Upper lobe of right lung (tissue), 1 donor: ENCODE measurements at places on chromosomes 16 and 17. TPM values are rescaled to one million over a fixed set of nuclear protein-coding genes. Genes with fewer than 3 reads are reported as not detected.

DNA sequence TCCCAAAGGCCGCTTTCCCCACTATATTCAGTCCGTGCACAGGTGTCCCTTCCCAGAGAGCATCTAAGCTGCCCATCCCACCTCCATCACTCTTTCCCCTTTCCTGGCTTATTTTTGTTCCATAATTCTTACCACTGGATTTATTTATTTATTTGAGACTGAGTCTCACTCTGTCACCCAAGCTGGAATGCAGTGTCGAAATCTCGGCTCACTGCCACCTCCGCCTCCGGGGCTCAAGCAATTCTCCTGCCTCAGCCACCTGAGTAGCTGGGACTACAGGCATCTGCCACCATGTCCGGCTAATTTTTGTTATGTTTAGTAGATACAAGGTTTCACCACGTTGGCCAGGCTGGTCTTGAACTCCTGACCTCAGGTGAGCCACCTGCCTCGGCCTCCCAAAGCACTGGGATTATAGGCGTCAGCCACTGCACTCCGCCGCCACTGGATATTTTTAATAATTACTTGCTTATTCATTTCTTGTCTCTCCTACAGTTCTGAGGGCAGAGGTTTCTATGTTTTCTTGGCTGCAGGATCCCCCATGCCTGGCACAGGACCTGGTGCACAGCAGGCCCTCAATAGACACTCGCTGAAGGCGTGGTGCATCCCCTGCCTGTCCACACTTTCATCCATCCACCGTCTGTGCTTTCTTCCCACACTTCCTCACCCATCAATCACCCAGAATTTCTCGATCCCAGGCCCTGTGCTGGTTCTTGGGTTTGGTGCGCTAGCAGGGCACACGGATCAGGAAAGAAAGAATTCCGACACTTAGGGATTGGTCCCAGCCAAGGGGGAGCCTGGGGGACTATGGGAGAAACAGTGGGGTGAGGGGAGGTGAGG, 9.9 kb upstream of the ADGRG1 start:
- no peaks in the 10 kb centered on the region for H3K27me3 ChIP-seq
- peaks cover 3% of the 10 kb centered on the region for H3K4me1 ChIP-seq
- peak; percentile 85 for DNase-seq

DNA sequence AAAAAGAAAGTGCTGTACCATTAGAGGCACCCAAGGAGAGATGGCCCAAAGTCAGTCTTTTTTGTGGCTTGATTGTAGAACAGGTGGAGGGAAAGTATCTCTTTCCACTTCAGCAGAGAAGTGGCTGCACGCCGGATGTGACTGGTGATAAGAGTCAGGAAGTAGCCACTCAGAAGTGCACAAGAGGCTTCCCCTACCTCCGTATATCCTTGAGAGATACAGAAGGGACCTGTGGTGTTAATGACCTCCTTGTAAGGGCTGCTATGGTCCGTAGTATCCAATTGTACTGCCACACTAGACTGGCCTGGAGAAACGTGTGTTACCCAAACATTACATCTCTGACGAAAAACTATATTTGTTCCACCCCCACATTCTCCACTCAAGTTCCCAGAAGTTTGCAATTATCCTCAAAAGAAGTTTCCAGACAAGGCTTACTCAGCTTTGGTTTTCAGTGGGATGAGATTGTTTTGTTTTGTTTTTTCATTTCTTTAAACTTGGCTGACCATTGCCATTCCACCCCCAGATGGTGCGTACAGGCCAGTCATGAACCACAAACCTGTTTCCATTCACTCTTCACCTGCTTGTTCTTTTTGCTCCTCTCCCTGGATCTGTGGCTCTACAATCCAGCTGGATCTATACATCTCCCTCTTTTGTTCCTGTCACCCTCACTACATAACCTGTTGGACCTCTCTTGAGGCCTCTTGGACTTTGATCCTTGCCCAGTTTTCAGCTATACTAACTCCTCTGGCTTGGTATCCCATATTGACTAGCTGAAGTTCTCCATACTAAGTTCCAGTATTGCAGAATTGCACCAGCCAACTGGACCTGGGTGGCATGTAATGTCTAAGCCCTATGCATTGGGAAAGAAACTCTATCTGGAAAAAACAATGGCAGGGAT, 20.7 kb upstream of the MED13 start:
- no peak overlapping the region for H3K27ac ChIP-seq
- no peaks in the 10 kb centered on the region for H3K4me1 ChIP-seq
- H3K27me3 ChIP-seq = no peaks in the 10 kb centered on the region
- DNase-seq = no peak

DNA sequence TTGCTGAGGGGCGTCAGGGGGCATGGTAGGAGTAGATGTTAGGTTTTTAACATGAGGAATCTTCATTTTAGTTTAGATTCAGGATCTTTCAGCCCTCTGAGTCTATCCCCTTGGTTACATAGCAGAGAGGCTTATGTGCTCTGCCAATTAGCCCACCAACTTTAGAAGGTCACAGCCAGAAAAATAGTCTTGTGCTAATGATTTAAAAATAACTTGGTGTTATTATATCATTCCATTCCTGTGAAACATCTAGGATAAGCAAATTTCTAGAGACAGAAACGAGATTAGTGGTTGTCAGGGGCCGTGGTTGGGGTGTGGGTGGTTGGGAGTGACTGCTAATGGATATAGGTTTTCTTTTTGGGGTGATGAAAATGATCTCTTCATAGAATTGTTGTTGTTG, 183.7 kb downstream of the SNX29 start:
- no peak overlapping the region for H3K4me3 ChIP-seq
- H3K27me3 ChIP-seq = no peaks in the 10 kb centered on the region
- DNase-seq = no peak
- H3K27ac ChIP-seq = no peak overlapping the region
- H3K36me3 ChIP-seq = no peaks in the 10 kb centered on the region
- H3K4me1 ChIP-seq = no peaks in the 10 kb centered on the region

- H3K36me3 ChIP-seq = no peaks in the 10 kb centered on the region
- H3K4me1 ChIP-seq = peaks cover 12% of the 10 kb centered on the region
- peak; percentile 87 for DNase-seq
- peak within 1 kb of the TSS; percentile 74 for H3K4me3 ChIP-seq
- H3K27ac ChIP-seq = peak within 1 kb of the TSS; percentile 60
- no peaks in the 10 kb centered on the region for H3K27me3 ChIP-seq
These were observed at the start of gene COPZ2 for GRCh38 chr17:48037036-48037837. TSS of gene COPZ2 (minus strand) at chr17:48037797. CDS start at chr17:48037777, 20 bp downstream.

- peaks cover 23% of the 10 kb centered on the region for H3K36me3 ChIP-seq
- H3K27me3 ChIP-seq = peaks cover 4% of the 10 kb centered on the region
- H3K4me3 ChIP-seq = peak overlapping the region; percentile 68
- H3K4me1 ChIP-seq = peaks cover 25% of the 10 kb centered on the region
- peak; percentile 79 for DNase-seq
These were observed 693 bp downstream of the CLDN7 start for GRCh38 chr17:7261379-7262191.

DNA sequence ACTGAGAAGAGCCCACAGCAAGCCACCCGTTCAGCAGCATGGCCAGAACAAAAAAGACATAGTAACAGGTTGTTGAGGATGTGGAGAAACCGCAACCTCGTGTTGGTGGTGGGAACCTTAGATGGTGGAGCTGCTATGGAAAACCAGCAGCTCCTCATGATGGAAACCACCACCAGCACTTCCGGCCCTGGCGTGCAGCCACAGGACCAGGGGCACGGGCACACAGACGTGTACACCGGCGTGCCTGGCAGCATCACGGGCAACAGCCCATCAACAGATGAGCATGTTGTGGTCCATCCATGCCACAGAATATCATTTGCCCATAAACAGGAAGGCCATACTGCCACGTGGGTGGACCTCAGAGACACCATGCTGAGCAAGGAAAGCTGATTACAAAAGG, 11.9 kb downstream of the CTU2 start:
- H3K27ac ChIP-seq = no peak overlapping the region
- DNase-seq = no peak
- H3K36me3 ChIP-seq = peaks cover 98% of the 10 kb centered on the region
- H3K4me1 ChIP-seq = no peaks in the 10 kb centered on the region
- H3K27me3 ChIP-seq = no peaks in the 10 kb centered on the region
- H3K4me3 ChIP-seq = no peak overlapping the region

DNA sequence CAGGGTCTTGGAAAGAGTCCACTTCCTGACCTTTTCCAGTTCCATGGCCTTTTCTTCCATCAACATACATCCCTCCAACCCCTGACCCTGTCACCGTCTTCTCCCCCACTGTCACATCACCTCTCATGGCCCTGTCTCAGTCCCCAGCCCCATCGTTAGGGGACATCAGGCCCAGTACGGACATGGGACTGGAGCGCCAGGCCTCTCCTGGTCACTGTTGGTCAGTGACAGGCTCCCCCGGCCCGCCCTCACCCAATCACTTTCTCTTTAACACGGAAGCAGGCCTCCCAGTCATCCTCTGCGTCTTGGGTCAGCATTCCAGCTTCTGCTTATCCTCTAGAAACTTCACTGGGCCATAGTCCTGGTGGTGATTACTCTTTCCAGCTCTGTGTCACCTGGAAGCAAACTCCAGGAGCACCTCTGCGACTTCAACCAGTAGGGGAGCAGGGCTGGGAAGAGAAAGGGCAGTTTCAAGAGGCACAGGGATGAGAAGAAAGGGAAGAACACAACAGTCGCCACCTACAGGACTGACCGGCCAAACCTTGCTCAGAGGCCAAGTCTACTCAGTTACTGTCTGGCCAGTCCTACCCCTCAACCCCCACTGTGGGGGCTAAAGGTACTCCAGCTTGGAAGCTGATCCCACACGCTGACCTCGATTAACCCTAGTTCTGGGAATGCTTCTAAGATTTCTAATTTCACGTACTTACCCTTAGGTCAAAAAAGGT, 15.9 kb upstream of the ICAM2 start:
- H3K4me1 ChIP-seq = no peaks in the 10 kb centered on the region
- DNase-seq = no peak
- no peak overlapping the region for H3K4me3 ChIP-seq
- H3K36me3 ChIP-seq = peaks cover 28% of the 10 kb centered on the region

DNA sequence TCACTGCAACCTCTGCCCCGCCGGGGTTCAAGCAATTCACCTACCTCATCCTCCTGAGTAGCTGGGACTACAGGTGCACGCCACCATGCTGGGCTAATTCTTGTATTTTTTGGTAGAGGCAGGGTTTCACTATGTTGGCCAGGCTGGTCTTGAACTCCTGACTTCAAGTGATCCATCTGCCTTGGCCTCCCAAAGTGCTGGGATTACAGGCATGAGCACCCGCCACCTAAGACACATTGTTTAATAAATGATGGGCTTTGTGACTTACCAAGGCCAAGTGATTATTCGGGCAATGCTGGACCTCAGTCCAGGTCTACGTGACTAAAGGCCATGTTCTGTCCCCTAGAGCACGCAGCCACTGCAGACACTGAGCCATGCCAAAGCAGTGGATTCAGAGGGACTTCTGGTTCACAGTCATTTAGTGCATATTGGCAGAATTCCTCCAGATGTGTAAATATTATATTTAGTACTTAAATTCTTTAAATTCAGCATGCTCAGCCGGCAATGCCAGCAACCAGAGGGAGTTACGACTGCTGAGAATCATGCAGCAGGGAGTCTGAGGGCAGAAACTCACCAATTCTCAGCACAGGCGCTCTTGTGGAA, 4.8 kb upstream of the ERCC4 start:
- no peak overlapping the region for H3K4me3 ChIP-seq
- no peaks in the 10 kb centered on the region for H3K4me1 ChIP-seq
- H3K27ac ChIP-seq = no peak overlapping the region
- H3K36me3 ChIP-seq = no peaks in the 10 kb centered on the region

- no peak for DNase-seq
- peaks cover 63% of the 10 kb centered on the region for H3K36me3 ChIP-seq
- H3K27ac ChIP-seq = no peak overlapping the region
- peaks cover 12% of the 10 kb centered on the region for H3K4me1 ChIP-seq
These were observed 4.1 kb upstream of the CD2BP2 start for GRCh38 chr16:30358990-30359870.

- H3K27me3 ChIP-seq = no peaks in the 10 kb centered on the region
- no peak overlapping the region for H3K27ac ChIP-seq
- no peaks in the 10 kb centered on the region for H3K36me3 ChIP-seq
- DNase-seq = no peak
- no peak overlapping the region for H3K4me3 ChIP-seq
- no peaks in the 10 kb centered on the region for H3K4me1 ChIP-seq
These were observed 147.0 kb downstream of the HS3ST4 start for GRCh38 chr16:25838724-25839186.

- H3K4me1 ChIP-seq = peaks cover 88% of the 10 kb centered on the region
- H3K36me3 ChIP-seq = peaks cover 6% of the 10 kb centered on the region
- peak overlapping the region; percentile 17 for H3K4me3 ChIP-seq
- no peaks in the 10 kb centered on the region for H3K27me3 ChIP-seq
These were observed 7.3 kb downstream of the THRA start for GRCh38 chr17:40069751-40070708.

- no peaks in the 10 kb centered on the region for H3K27me3 ChIP-seq
- H3K27ac ChIP-seq = no peak overlapping the region
- DNase-seq = no peak
These were observed 32.9 kb upstream of the USP22 start for GRCh38 chr17:21075739-21076085.

- no peaks in the 10 kb centered on the region for H3K27me3 ChIP-seq
- peaks cover 5% of the 10 kb centered on the region for H3K4me1 ChIP-seq
- H3K27ac ChIP-seq = no peak overlapping the region
- H3K36me3 ChIP-seq = peaks cover 7% of the 10 kb centered on the region
- no peak for DNase-seq
These were observed 6.2 kb upstream of the DUSP14 start for GRCh38 chr17:37483311-37484039.

DNA sequence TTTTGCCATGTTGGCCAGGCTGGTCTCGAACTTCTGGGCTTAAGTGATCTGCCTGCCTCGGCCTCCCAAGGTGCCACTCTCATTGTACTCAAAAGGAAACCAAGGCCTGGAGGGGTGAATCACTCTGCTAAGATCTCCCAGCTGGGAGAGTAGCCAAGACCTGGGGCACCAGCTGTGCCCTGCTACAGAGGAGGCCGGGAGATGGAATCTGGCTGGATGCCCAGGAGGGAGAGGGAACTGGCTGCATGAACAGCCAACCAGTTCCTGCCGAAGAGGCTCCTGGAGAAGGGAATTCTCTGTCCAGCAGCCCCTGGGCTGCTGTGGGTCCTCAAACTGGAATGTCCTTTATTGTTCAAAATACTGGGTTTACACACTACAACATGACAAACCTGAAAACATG, 238.7 kb upstream of the CIBAR2 start:
- no peaks in the 10 kb centered on the region for H3K27me3 ChIP-seq
- no peak overlapping the region for H3K27ac ChIP-seq
- peak; percentile 92 for DNase-seq
- H3K4me3 ChIP-seq = no peak overlapping the region
- no peaks in the 10 kb centered on the region for H3K36me3 ChIP-seq
- peaks cover 32% of the 10 kb centered on the region for H3K4me1 ChIP-seq

DNA sequence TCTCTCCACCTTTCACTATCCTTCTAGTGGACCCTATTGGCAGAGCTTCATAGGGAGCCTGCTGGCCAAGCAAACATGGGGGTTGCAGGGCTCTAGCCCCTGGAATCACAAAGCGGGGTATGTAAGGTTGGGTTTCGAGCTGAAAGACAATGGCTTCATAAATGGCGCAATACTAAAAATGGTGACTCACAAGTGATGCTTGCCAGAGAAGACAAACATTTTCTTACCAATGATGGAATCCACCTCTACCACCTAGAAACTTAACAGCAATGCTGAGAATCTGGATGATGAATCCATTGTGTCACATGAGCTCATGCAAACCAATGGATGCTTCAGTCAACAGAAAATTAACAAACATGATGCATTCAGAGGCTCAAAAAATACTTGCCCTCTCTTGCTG, 375.3 kb upstream of the PSMD7 start:
- H3K27ac ChIP-seq = no peak overlapping the region
- DNase-seq = no peak
- no peaks in the 10 kb centered on the region for H3K27me3 ChIP-seq
- no peaks in the 10 kb centered on the region for H3K36me3 ChIP-seq
- no peak overlapping the region for H3K4me3 ChIP-seq

The VAT1L gene
- 0.32 TPM for total RNA-seq

The CNGB1 gene
- total RNA-seq = not detected

The GAS7 gene
- total RNA-seq = 50.6 TPM

The CACNG5 gene
- total RNA-seq = not detected

The CDR2L gene
- 21.8 TPM for total RNA-seq

The ASPHD1 gene
- total RNA-seq = 4.4 TPM

The CA5A gene
- not detected for total RNA-seq

The HSD17B2 gene
- total RNA-seq = 3.1 TPM
